Spleen (tissue), 13 donors: ENCODE measurements at places on chromosomes 4 and X.

DNA sequence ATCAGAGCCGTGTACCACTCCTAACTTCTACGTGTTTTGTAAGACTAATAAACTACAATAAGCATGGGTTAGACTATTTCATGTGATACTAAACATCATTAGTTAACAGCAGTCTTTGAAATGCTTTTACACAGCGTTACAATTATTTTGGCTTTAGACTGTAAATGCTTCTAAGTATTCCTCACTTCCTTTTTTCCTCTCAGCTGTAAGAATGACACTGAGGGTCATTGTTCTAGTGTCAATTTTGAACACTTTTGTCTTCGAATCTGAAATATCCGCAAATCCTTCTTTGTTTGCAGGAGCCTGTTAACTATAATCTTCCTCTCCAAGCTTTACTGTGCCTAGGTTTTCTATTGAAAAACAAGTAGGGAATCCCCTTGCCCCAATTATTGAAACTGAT is 1.5 kb downstream of the ABCE1 start:
- no peaks in the 10 kb centered on the region for H3K36me3 ChIP-seq
- H3K4me1 ChIP-seq = peaks cover 53% of the 10 kb centered on the region
- peak overlapping the region; percentile 83 for H3K4me3 ChIP-seq
- H3K27me3 ChIP-seq = no peaks in the 10 kb centered on the region
- peak overlapping the region; percentile 88 for H3K27ac ChIP-seq
- no peak for DNase-seq

- DNase-seq = no peak
- no peak overlapping the region for H3K27ac ChIP-seq
- no peaks in the 10 kb centered on the region for H3K36me3 ChIP-seq
- H3K27me3 ChIP-seq = no peaks in the 10 kb centered on the region
- H3K4me3 ChIP-seq = no peak overlapping the region
These were observed 62.8 kb upstream of the NLGN4X start for GRCh38 chrX:6291444-6291843.

DNA sequence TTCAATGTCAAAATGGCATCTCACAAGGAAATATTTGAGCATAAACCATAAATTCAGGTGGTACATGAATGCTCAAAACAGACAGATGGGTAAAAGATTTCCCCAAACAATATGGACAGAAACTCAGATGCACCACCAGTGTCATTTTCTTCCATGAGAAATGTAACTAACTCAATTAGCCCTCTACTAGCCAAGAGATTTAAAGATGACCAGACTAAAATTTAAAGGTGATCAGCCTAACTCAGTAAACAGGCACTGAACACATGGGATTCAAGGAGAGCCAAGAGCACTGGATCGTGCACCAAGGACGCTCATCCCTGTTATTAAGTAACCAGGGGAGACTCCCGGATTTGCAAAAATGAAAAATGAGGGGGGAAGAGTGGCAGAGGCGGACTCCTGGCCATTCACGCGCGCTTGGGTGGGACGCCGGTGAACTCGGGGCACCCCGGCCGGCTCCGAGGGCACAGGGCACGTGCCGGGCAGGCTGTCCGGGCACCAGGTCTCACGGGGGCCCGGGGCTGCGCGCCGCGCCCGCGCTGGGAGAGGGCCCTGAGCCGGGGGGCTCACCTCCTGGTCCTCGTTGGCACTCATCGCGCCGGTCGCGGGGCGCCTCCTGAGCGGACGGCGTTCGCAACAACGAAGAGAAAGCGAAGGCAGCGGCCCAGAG is 490 bp downstream of the RWDD4 start:
- H3K36me3 ChIP-seq = peaks cover under 1% of the 10 kb centered on the region
- H3K4me3 ChIP-seq = peak overlapping the region; percentile 91
- peaks cover 26% of the 10 kb centered on the region for H3K4me1 ChIP-seq
- H3K27ac ChIP-seq = peak overlapping the region; percentile 92
- peak; percentile 90 for DNase-seq

- no peaks in the 10 kb centered on the region for H3K27me3 ChIP-seq
- no peak for DNase-seq
- H3K27ac ChIP-seq = no peak overlapping the region
- H3K4me3 ChIP-seq = no peak overlapping the region
- H3K36me3 ChIP-seq = no peaks in the 10 kb centered on the region
- H3K4me1 ChIP-seq = peaks cover 13% of the 10 kb centered on the region
These were observed 9.1 kb upstream of the FGFR3 start for GRCh38 chr4:1783970-1784369.

- DNase-seq = peak; percentile 83
- peaks cover 23% of the 10 kb centered on the region for H3K27me3 ChIP-seq
- no peaks in the 10 kb centered on the region for H3K36me3 ChIP-seq
- peak overlapping the region; percentile 85 for H3K27ac ChIP-seq
- H3K4me1 ChIP-seq = peaks cover 11% of the 10 kb centered on the region
These were observed 791 bp downstream of the GUCY1B1 start for GRCh38 chr4:155759372-155760252.

DNA sequence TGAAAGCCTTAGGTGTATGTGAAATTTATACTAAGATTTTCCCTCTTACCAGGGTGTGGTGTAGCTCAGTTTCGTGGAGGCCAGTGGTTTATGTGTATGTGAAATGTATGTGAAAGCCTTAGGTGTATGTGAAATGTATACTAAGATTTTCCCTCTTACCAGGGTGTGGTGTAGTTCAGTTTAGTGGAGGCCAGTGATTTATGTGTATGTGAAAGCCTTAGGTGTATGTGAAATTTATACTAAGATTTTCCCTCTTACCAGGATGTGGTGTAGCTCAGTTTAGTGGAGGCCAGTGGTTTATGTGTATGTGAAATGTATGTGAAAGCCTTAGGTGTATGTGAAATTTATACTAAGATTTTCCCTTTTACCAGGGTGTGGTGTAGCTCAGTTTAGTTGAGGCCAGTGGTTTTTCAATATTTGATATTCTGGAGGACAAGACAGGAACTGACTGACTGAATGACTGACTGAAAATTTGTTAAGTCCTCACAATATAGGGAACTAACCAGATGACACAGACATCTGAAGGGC is 143.7 kb downstream of the NEXMIF start:
- no peak for DNase-seq
- no peak overlapping the region for H3K27ac ChIP-seq
- H3K36me3 ChIP-seq = no peaks in the 10 kb centered on the region
- no peaks in the 10 kb centered on the region for H3K27me3 ChIP-seq
- no peak overlapping the region for H3K4me3 ChIP-seq

DNA sequence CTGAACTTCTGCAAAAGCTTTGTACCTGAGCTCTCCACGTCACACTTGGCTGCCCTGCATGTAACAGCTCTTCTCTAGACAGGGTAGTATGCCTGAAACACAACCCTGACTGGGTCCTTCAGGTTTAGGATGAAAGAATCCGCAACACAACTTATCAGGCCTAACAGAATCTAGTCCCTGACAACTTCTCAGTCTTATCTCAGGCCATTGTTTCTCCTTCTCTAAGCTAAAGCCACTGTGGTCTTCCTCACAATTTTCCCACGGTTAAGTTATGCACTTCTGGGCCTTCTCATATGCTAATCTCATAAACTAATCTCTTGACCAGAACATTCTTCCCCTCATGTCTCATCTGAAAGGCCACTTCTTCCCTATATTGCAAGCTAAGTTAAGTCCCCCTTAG is 10.8 kb upstream of the TMPRSS11B start:
- no peak overlapping the region for H3K27ac ChIP-seq
- H3K36me3 ChIP-seq = no peaks in the 10 kb centered on the region
- DNase-seq = no peak
- H3K27me3 ChIP-seq = no peaks in the 10 kb centered on the region
- no peak overlapping the region for H3K4me3 ChIP-seq

- no peaks in the 10 kb centered on the region for H3K4me1 ChIP-seq
- H3K27ac ChIP-seq = no peak overlapping the region
- no peak for DNase-seq
- no peaks in the 10 kb centered on the region for H3K27me3 ChIP-seq
These were observed 23.3 kb upstream of the TMEM255A start for GRCh38 chrX:120334603-120335002.

- H3K4me3 ChIP-seq = no peak overlapping the region
- no peak overlapping the region for H3K27ac ChIP-seq
- no peak for DNase-seq
- no peaks in the 10 kb centered on the region for H3K27me3 ChIP-seq
These were observed 151.7 kb upstream of the CASK start for GRCh38 chrX:42075032-42075431.

GRCh38 chr4:86484241-86484640 is 109.9 kb upstream of the PTPN13 start:
- no peaks in the 10 kb centered on the region for H3K36me3 ChIP-seq
- no peaks in the 10 kb centered on the region for H3K27me3 ChIP-seq
- H3K4me1 ChIP-seq = peaks cover 6% of the 10 kb centered on the region
- no peak overlapping the region for H3K27ac ChIP-seq
- DNase-seq = no peak

DNA sequence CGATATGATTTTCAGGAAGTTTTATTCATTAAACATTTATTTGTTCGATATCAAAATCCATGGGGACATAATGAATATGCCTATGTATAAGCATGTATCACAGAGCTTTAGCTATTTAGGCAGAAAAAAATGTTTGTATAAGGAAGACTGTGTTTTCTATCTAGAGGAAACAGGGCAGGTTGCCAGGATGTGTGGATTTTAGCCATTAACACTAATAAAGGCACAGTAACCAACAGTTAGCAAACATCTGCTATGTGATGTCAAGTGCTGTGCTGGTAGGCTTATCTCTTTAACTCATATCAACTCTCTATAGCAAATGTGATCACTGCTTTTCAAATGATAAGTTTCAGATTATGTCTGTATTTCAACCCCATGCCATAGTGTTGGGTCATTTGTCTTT is 708.9 kb upstream of the HS3ST1 start:
- no peaks in the 10 kb centered on the region for H3K36me3 ChIP-seq
- H3K27ac ChIP-seq = no peak overlapping the region
- H3K27me3 ChIP-seq = no peaks in the 10 kb centered on the region
- no peak for DNase-seq
- no peak overlapping the region for H3K4me3 ChIP-seq
- no peaks in the 10 kb centered on the region for H3K4me1 ChIP-seq

GRCh38 chr4:109820563-109820962 is 5.0 kb downstream of the GAR1 start:
- no peak overlapping the region for H3K27ac ChIP-seq
- DNase-seq = no peak
- no peaks in the 10 kb centered on the region for H3K27me3 ChIP-seq
- peaks cover 10% of the 10 kb centered on the region for H3K4me1 ChIP-seq
- H3K4me3 ChIP-seq = no peak overlapping the region

GRCh38 chr4:61336916-61337315 is 136.8 kb downstream of the ADGRL3 start:
- no peaks in the 10 kb centered on the region for H3K27me3 ChIP-seq
- DNase-seq = no peak
- H3K4me3 ChIP-seq = no peak overlapping the region
- H3K36me3 ChIP-seq = no peaks in the 10 kb centered on the region
- no peaks in the 10 kb centered on the region for H3K4me1 ChIP-seq
- no peak overlapping the region for H3K27ac ChIP-seq

DNA sequence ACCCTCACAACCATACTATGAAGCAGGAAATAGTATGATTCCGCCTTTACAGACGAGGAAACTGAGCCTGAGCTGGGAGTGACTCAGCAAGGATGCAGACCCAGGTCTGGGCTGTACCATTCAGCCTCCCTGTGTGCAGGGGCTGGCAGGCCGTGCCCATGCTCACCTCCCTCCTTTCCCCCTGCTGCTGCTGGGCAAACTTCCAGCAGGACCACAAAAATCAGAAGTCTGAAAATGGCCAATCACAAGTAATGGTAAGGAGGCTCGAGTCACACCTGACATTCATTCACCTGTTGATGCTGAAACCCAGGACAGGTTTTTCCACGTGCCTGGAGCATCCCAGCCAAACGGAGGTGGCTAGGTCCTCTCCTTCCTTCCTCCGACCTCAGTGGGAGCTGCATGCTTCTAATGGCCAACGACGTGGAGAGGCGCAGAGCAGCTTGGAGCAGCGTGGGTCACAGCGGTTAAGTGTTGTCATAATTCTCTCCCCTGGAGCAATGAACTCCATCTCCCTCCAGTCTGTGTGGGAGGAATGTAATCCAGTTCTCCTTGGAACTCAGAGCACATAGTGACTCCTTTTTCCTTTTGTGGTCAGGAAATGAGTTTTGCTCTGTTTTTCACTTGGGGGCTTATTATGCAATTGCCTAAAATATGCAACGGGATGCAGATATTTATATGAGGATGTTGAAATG is 371.7 kb downstream of the BCOR start:
- no peaks in the 10 kb centered on the region for H3K4me1 ChIP-seq
- no peaks in the 10 kb centered on the region for H3K27me3 ChIP-seq
- H3K36me3 ChIP-seq = no peaks in the 10 kb centered on the region
- no peak for DNase-seq
- no peak overlapping the region for H3K4me3 ChIP-seq

DNA sequence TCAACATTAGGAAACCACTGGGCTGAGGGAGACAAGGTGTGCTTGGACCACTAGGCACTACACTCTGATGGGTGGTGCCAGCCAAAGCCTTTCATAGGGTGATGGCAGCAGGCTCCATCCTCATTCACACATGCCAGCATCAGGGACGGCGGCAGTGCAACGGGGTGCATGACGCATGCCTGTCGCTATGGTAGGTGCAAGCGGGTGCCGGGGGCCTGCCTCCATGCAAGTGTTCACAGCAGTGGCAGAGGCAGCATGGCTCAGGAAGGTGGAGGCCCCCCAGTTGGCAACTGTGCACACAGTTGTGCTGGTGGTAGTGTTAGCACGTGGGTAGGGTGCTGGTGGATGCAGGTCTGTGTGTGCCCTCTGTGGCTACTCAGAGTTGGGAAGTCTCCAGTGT is 184.1 kb downstream of the RELL1 start:
- H3K4me1 ChIP-seq = no peaks in the 10 kb centered on the region
- no peak overlapping the region for H3K4me3 ChIP-seq
- DNase-seq = no peak
- H3K27ac ChIP-seq = no peak overlapping the region

GRCh38 chr4:153143527-153144348 is 60.5 kb upstream of the TRIM2 start:
- H3K4me3 ChIP-seq = no peak overlapping the region
- peaks cover 24% of the 10 kb centered on the region for H3K4me1 ChIP-seq
- H3K27ac ChIP-seq = peak overlapping the region; percentile 71
- H3K36me3 ChIP-seq = no peaks in the 10 kb centered on the region
- no peaks in the 10 kb centered on the region for H3K27me3 ChIP-seq

- no peaks in the 10 kb centered on the region for H3K36me3 ChIP-seq
- no peak overlapping the region for H3K4me3 ChIP-seq
- H3K27me3 ChIP-seq = peaks cover 8% of the 10 kb centered on the region
- no peak overlapping the region for H3K27ac ChIP-seq
- no peak for DNase-seq
- no peaks in the 10 kb centered on the region for H3K4me1 ChIP-seq
These were observed 1.3 kb downstream of the DCAF12L1 start for GRCh38 chrX:126551306-126551705.
